Large intestine (tissue), 12 donors: ENCODE measurements at places on chromosomes 5 and 9. TPM values are rescaled to one million over a fixed set of nuclear protein-coding genes. Genes with fewer than 3 reads are reported as not detected.

- no peak for DNase-seq
Measured at GRCh38 chr9:71767776-71768321, 464 bp downstream of the CEMIP2 start.

GRCh38 chr9:135156525-135157510, 69.3 kb downstream of the OLFM1 start:
- peak; percentile 43 for DNase-seq

DNA sequence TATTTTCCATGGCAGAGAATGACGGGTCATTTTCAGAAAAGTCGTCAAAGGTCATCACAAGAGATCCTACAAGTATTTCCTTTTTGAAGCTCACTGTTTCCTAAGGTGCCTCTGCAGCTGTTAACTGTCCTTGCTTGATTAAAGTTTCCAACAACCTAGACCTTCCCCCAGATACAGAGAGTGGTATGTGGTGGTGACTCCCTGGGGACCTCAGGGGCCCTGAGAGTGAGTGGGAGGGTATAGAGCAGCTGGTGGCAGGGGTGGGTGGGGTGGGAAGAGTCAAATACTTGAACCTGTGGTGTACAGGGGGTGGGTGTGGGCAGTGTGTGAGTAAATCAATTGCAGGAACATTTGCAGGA, 1.6 kb upstream of the CD72 start:
- no peak for DNase-seq

DNA sequence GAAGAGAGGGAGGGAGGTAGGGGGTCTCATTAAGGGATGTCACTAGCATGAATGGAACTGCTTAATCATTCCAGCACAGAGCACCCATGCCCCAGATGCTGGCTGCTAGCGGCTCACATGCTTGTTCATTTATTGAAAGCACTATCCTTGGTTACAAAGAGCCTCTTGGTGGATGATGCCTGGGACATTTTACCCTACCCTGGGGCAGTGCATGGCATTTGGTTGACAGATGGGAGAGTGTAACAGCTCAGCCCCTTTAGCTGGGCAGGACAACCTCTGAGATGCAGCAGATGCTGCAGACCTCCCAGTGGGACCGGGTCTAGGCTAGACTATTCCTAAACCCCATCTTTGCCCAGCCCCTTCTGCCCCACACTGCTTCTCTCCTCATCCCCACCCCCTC, 46.9 kb upstream of the TCERG1 start:
- DNase-seq = no peak

DNA sequence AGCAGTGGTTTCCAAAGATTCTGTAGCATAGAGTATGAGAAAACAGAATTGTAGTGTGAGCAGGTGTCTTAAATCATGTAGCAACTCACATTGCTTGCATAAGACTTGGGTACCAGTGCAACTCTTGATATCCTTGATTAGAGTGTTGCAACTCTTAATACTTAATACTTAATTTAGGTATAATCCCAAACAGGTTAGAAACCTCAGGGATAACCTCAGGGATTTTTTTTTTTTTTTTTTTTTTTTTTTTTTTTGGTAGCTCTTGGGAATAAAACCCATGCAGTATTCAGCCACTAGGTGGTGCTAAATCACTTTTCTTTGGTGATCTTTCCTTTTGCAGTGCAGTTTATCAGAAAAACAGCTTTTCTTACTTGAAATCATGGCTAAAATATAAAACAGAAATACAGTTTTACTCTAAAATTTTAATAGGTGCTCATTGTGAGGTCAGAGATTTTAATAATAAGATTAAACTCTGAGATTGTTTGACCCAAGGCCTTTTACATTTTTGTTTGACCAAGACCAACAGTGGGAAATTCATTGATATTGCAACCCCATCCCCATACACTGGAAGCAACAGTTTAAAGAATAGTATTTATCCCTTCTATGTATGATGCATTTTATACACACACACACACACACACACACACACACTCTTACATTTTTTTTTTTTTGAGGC, 55.3 kb downstream of the ERAP1 start:
- no peak for DNase-seq

DNA sequence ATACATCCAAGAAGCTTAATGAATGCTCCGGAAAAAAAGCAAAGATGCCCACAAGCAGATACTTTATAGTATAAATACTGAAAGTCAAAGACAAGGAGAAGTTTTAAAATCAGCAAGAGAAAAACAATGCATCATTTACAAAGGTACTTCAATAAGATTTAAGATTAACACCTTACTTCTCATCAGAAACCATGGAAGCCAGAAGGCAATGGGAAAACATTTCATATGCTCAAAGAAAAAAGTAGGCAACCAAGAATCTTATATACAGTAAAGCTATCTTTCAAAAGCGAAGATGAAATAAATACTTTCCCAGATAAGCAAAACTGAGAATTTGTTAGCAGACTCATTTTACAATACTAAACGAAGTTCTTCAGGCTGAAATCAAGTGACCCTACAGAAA, 51.1 kb downstream of the ABHD17B start:
- DNase-seq = no peak

- no peak for DNase-seq
Measured at GRCh38 chr9:114410910-114411309, 23.1 kb upstream of the AKNA start.

GRCh38 chr5:129063483-129064113, 31.0 kb upstream of the ISOC1 start:
- peak; percentile 25 for DNase-seq

- no peak for DNase-seq
Measured at GRCh38 chr5:103600086-103600485, 37.5 kb upstream of the NUDT12 start.

SQSTM1 gene
- 165 TPM for polyA plus RNA-seq

FCN1 gene
- 0.55 TPM for polyA plus RNA-seq

NR5A1 gene
- 0.09 TPM for polyA plus RNA-seq

CACNA1B gene
- 1.8 TPM for polyA plus RNA-seq
